Spleen (tissue), 13 donors: ENCODE measurements at places on chromosomes 16 and 17.

GRCh38 chr17:48486557-48486956 lies 44.3 kb downstream of the HOXB1 start:
- DNase-seq = no peak

DNA sequence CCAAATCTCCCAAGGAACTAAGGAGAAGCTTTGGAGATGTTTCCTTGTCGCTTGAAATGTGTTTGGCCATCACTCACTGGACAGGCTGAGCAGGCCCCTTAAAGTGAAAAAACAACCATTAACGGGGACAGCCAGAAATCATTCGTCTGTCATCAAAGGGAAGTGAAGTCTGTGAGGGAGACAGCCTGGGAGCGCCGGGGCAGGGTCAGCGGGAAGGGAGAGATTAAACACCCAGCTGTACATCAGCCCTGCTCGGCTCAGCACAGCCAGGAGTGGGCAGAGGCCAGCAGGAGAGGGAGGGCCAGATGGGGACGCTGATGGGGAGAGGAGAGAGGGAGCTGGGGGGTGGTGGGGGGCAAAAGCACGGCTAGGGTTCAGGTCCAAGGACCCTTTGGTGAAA lies 105.1 kb downstream of the SDK2 start:
- DNase-seq = no peak

- DNase-seq = peak; percentile 12
Measured at GRCh38 chr17:78678711-78679110, 101.5 kb upstream of the DNAH17 start.

GRCh38 chr17:9330611-9331271 lies 244.9 kb downstream of the STX8 start:
- DNase-seq = no peak

DNA sequence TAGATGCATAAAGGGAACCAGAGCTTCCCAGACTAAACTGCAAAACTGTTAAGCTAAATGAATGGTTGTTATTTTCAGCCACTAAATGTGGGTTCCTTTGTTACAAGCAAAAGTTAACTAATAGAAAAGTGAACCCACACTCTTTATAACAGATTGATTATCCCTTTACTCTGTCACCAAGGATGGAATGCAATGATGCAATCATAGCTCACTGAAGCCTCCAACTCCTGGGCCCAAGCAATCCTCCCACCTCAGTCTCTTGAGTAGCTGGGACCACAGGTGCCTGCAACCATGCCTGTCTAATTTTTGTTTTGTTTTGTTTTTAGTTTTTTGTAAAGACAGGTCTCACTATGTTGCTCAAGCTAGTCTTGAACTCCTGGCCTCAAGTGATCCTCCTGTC lies 6.5 kb downstream of the KRT9 start:
- no peak for DNase-seq

GRCh38 chr17:12021623-12022140 lies 1.0 kb downstream of the MAP2K4 start:
- no peak for DNase-seq

DNA sequence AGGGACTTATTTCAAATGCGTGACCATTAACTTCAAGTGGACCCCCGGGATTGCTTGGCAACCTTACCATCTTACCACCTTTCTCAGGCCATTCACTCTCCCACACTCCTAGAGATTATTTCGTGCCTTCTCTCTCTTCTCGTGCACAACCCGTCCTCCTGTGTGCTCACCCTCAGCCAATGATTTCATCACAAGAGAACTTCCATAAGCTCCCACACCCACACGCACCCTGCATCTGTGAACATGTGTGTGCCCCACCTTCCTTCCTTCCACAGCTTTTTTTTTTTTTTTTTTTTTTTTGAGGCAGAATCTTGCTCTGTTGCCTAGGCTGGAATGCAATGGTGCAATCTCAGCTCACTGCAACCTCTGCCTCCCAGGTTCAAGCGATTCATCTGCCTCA lies 27.4 kb upstream of the CDH3 start:
- DNase-seq = no peak

DNA sequence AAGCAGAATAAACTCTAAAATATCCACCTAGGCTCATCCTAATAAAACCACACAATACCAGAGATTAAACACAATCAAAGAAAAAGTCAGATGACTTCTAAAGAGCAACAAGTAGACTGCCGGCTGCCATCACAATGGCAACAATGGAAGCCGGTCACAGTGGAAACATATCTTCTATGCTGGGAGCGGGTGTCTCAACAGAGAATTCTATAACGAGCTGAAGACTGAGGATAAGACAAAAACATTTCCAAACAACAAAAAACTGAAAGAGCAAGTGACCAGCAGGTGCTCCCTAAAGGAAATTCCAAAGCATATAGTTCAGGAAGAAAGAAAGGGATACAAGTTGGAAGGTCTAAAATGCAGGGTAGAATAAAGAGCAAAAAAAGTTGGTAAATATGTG lies 8.9 kb downstream of the NSMCE1 start:
- DNase-seq = no peak

GRCh38 chr17:49005140-49005539 lies 8.0 kb downstream of the IGF2BP1 start:
- no peak for DNase-seq

DNA sequence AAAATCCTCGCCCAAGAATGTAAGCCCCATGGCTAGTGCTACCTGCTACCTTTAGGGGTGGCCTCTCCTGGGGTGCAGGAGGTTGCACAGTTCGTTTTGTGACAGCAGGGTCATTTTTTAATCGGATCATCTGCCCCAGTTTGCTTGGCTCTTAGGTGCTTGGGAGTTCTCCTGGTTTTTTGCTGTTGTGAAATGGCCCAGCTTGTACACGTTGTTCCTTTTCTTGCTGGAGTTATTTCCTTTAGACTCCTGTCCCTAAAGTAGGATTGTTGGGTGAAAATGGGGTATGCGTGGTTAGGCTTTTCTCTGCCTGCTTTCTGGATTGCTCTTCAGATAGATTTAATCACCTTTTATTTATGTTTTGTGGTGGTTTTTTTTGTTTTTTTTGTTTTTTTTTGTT lies 25.8 kb downstream of the ABCC1 start:
- no peak for DNase-seq

- no peak for DNase-seq
Measured at GRCh38 chr16:14608111-14608566, 21.9 kb downstream of the PARN start.

- no peak for DNase-seq
Measured at GRCh38 chr17:81045590-81046095, 10.7 kb downstream of the BAIAP2 start.

GRCh38 chr17:1511756-1512321 lies 4.6 kb downstream of the INPP5K start:
- DNase-seq = no peak

GRCh38 chr17:74786431-74787055 lies 10.4 kb upstream of the NAT9 start:
- no peak for DNase-seq
